ENCODE measurements at places on chromosomes 13 and 19.

DNA sequence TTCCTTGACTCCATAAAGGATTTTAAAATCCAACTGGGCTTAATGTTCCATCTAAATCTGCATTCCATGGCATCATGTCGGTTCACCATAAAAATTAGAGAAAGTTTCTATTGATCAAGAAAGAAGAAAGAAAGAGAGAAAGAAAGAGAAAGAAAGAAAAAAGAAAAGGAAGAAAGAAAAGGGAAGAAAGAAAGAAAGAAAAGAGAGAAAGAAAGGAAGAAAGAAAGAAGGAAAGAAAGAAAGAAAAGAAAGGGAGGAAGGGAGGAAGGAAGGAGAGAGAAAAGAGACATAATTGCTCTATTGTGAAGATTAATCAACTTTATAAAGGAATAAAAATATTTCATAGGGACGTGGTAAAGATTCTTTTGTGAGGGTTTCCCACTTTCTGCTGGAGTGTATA lies 329.2 kb downstream of the DLEU7 start:
- DNase-seq: no peak

- no peak for DNase-seq
Observed at GRCh38 chr13:78909276-78909675, 250.3 kb upstream of the OBI1 start.

- DNase-seq: no peak
Observed at GRCh38 chr13:58341318-58341717, 709.8 kb downstream of the PCDH17 start.

DNA sequence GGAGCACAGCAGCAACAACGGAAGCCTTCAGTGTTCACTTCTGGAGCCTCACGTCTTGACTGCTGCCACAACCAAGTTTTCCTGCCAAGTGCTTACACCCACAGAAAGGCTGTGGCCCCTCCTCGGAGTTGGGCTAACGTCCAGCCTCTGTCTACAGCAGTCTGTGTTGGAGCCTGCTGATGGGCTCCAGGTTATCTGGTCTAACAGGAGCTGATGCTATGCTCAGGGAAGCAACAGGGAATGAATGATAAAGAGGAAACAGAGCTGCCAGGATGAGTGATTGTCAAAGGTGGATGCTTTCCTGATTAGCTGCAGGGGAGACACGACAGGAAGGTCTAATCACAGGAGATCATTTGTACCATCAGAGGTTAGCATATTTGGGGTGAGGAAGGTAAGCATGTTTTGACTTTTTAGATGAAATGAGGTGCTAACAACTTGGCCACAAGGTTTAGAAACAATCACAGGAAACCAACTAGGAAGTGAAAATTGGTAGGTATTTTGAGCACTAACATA lies 53.8 kb upstream of the RCBTB2 start:
- no peak for DNase-seq

- no peak for DNase-seq
Observed at GRCh38 chr13:98570929-98571372, 6.0 kb downstream of the STK24 start.

DNA sequence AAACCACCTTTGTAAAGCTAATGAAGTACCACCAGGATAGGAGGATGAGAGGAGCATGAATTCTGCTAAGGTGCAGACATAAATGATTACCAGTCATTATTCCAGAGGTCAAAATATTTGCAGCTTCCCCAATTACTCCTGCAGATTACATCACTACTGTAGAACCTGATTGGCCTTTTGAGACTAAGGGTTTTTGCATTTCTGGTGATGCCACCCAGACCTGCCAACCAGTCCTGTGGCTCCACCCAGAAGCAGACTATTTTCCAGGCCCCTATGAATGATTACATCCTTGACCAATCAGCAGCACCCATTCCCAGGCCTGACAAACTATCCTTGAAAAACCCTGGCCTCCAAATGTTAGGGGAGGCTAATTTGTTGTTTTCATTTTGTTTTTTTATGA lies 11.2 kb upstream of the KCNC3 start:
- no peak for DNase-seq

GRCh38 chr13:78777396-78777795 lies 118.4 kb upstream of the OBI1 start:
- DNase-seq: no peak

DNA sequence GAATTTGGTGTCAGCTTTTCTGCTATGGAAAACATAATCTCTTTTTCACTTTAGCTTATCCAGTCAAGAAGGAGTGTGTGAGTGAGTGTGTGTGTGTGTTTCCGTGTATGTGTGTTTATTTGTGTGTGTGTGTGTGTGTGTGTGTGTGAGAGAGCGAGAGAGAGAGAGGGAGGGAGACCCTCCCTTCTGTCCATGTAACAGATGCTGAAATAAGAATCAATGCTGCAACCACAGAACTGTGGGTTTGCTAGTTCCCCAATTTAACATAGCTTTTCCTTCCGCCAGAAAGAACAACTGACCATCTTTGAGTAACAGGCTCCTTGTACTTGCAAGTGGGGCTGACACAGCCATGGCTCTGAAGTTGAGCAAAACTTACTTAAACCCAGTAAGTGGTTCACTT lies 5.2 kb downstream of the LCP1 start:
- no peak for DNase-seq

GRCh38 chr19:31613683-31614219 lies 264.5 kb upstream of the TSHZ3 start:
- DNase-seq: no peak

DNA sequence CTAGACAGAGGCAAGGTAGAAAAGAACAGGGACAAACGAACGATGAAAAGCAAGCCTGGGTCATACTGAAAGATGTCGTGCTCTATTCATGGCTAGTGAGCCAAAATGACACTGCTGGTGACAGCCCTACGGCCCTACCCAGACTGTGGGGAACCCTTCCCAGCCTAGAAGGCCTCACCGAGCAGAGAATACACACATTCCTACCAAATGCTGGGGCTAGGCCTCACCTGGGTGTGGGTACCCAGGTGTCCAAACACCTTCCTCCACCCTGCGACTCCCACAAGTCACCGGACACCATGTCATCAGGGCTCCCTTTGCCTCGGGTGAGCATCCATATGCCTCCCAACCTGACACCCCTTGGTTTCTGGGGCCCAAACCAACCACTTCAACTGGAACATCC lies 85.3 kb upstream of the DOCK9 start:
- DNase-seq: no peak

DNA sequence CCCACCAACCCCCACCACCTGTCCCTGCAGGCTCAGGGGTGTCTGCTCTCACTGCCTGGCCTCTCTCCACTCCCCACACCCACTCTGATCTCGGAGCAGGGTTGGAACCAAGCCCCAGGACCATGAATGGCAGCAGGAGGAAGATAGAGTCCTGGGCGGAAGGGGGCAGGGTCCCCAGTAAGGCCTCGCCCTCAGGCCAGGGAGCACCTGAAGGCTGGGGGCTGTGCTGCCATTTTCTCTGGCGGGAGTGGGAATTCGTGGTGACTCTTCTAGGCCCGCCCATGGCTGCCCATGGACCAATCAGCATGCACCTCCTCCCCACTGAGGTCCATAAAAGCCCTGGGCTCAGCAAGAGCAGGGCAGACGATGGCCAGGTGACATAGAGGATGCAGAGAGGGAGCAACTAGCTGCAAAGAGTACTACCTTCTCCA lies 25.0 kb downstream of the KBTBD6 start:
- DNase-seq: no peak

- DNase-seq: peak; percentile 52
Observed at GRCh38 chr19:45076029-45076850, at the start of gene ZNF296. Gene ZNF296, minus strand, starts transcription at chr19:45076478. Its CDS starts 105 bp downstream, at chr19:45076373.

- no peak for DNase-seq
Observed at GRCh38 chr13:100339411-100339940, 249.1 kb downstream of the GGACT start.

- no peak for DNase-seq
Observed at GRCh38 chr19:51311351-51312257, at the start of gene IGLON5. Gene IGLON5, plus strand, starts transcription at chr19:51311644. Its CDS starts 204 bp downstream, at chr19:51311848.

- DNase-seq: no peak
Observed at GRCh38 chr13:103039183-103039582, 27.0 kb downstream of the SLC10A2 start.

- DNase-seq: no peak
Observed at GRCh38 chr19:30044273-30045248, 102.5 kb downstream of the URI1 start.

DNA sequence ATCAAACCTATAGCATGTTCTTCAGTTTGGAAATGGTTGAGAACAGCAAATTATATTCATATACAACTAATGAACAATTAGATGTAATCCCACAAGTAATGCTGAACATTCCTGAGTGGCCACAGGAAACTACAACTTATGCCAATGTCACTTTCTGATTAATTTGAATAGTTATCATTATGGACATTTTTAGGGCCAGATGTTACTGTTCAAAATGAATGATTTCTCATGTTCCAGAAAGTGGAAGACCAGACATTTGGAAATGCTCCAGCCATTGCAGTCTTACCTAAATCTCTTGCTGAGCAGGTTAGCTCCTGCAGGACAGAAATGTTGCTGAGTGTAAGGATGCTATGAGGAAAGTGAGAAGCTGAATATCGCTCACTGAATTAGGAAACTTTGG lies 819.8 kb downstream of the PCDH9 start:
- no peak for DNase-seq
